ENCODE measurements at places on chromosomes 7 and 10. TPM values are rescaled to one million over a fixed set of nuclear protein-coding genes. Genes with fewer than 3 reads are reported as not detected.
A peak's percentile ranks its signal among the peaks of the same experiment; 100 is the strongest.

DNA sequence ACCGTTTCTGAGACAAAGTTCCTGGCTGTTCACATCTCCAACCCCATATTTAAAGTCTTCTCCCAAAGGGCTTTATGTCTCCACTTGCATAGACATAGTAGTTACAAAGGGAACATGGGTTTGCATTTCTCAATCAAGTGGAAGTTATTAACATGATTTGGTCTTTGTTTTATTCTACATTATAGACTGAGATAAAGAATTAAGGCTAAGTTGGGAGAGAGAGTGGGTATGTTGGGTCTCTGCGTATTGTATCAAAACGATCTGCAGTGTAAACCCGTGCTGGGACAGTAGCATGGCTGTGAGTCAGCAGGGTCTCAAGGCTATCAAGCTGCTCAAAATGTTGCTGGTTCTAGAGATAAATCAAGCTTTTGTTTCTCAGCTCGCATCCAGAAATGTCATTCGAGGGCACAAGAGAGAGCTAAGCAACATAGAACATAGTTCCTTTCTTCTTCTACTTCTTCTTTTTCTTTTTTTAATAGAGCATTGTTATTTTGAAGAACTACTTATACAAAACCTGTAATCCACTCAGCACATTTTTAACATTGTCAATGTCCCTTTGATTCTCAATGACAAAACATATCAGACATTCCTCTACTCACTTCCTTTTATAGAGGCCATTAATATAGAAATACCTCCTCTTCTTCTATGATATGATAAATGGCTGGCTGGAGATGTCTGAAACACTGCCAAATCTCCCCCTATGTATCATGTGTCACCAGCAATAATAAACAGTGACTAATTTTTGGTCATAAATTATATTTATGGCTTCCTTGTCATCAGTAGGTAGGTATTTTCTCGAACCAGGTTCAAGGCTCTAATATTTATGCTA lies 34.5 kb upstream of the RHOBTB1 start:
- DNase-seq, result peak; percentile 53

- no peak for DNase-seq
Observed at GRCh38 chr10:27494116-27494805, 9.8 kb upstream of the RAB18 start.

SYCE1 gene
- total RNA-seq, result not detected

GRCh38 chr7:44673771-44674170 lies 67.3 kb downstream of the OGDH start:
- no peak for DNase-seq

GRCh38 chr7:117395743-117396142 lies 31.6 kb downstream of the ASZ1 start:
- DNase-seq, result peak; percentile 8
